ENCODE measurements at places on chromosomes 5 and 9.
A peak's percentile ranks its signal among the peaks of the same experiment; 100 is the strongest.

DNA sequence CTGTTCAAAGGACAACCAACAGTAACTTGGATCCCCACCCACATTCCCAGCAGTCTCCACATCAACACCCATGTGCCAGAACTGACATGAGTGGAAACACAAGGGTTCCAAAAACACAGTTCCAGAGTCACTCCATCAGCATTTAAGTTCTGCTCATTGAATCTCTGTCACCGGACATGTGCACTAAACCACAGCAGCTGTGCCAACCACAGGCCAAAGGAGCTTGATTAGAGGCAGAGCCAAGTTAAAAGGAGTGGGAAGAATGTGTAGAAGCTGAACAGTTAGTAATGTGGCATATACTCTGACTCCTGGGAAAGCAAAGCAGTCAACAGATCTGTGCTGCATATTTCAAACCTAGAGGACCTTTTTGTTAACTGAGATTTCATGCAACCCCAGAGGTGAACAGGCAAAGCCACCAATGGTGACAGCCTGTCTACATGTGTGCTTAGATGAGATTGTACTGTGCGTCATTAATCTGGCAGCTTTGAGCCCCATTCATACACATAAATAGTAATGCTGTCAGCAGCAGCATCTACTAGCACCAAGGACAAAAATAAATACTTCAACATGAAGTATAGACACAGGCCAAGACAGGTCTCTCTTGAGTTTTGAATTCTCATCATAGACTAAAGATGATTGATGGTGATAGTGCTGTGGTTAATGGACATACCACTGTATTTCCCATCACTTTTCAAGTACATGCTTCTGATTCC is 16.4 kb upstream of the FST start:
- no peak for DNase-seq

DNA sequence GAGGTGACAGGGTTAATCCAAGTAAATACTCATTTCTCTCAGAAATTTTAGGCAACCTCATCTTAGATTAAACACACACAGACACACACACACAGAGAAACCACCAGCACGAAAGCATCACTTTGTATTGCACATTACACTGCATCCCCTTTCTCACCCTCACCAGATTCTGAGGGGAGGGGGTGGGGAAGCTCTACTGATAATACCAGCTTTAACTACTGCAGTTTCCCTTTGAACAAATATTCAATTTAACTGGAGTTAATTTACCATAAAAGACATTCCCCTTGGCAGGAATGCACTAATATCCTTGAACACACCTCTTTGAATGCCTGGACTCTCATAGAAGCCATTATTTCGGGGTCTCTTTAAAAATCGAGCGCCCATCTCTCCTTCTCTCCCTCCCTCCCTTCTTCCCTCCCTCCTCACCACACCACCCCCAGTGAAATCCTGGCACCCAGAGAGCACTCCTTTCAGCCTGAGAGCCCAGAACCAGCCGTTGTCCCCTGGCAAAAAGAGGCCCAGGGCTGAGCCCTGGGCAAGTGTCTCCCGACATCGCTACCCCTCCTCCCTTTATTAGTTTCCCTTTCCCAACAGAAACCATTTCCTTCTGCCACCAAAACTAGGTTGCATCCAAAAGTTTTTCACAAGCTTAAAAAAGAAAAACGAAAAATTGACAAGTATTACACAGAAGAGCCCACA is 2.8 kb upstream of the NFIB start:
- DNase-seq: no peak

DNA sequence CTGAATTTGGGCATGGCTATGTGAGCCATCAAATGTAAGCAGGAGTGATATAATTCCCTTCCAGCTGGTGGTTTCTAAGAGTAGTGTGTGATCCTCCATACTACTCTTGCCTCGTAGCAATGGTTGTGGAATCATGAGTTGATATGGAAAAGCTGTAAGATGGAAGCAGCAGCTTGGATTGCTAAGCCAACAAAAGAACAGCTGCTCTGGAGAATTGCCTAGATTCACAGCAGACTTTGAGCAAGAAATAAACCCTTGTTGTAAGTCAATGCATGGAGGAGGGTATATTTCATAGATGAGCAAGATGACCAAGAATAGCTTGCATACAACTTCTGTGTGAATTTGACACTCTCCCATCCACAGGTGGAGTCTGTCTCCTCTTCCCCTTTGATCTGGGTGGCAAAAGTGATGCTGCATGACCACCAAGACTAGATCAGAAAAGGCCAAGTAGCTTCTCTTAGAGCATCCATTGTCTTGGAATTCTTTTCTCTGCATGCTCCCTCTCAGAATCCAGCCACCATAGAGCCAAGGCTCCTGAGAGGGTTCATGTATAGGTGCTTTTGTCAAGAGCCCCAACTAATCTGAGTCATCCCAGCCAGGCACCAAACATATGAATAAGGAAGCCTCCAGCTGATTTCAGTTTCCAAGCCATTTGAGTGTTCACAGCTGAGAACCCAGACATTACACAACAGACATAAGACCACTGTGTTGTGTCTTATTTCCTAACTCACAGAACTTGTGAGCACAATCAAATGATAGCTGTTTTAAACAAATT is 79.0 kb downstream of the PRLR start:
- DNase-seq: no peak

- DNase-seq: no peak
These were observed 36.0 kb downstream of the HMGXB3 start for GRCh38 chr5:150036513-150036912.

GRCh38 chr9:95143591-95144561 is 173.6 kb downstream of the FANCC start:
- no peak for DNase-seq

DNA sequence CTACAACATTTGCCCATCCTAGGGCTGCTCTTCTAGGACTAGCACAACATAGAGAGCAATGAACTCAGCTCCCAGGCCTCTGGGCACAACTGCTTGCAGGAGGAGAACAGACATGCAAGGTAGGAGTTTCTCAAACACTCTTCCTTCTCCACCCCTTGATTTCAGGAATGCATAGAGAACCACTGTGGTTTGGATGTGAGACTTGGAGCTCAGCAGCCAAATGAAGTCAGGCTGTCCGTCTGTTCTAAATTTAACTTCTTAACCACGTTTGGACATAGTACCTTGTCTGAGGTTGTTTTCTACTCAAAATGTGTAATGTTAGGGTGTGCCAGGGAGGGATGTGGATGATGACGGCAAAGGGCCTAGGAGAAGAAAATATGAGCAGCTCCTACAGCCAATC is 515.1 kb upstream of the TNC start:
- DNase-seq: no peak

DNA sequence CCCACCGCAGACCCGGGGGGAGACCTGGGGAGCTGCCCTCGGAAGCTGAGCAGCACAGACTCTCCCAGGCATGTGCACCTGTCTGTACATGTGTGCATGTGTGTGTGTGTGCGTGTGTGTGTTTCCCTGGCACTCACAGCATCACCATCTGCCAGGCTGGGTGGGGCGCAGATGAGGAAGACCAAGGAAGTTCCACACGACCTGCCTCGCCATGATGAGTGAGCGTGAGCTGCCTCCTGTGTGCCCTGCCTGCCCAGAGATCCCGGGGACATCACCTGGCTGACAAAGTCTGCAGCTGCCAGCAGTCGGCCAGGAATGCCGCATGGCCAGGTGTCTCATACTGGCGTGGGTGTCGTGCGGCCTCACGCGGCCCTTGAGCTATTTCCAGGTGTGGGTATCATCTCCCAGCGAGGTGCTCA is 4.0 kb upstream of the GPSM1 start:
- DNase-seq: no peak

DNA sequence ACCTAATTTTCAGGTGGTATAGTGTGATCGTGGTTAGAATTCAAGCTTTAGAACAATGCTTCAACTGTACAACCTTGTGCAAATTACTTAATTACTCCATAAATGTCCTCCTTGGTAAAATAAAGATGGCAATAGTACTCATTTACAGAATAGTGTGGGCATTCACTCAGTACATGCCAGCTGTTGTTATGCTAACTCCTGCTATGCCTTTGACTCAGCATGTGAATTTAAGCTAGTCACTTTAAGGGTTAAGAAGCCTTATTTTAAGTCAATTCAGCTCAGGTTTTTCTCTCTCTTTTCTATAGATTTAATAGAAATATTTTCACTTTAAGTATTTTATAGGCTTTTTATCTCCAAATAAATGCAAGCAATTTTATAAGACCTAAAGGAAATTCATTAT is 335.6 kb upstream of the ITGA1 start:
- DNase-seq: no peak

GRCh38 chr5:66015196-66015960 is 89.0 kb downstream of the ERBIN start:
- DNase-seq: no peak

GRCh38 chr5:109299557-109299956 is 110.2 kb downstream of the PJA2 start:
- DNase-seq: no peak

DNA sequence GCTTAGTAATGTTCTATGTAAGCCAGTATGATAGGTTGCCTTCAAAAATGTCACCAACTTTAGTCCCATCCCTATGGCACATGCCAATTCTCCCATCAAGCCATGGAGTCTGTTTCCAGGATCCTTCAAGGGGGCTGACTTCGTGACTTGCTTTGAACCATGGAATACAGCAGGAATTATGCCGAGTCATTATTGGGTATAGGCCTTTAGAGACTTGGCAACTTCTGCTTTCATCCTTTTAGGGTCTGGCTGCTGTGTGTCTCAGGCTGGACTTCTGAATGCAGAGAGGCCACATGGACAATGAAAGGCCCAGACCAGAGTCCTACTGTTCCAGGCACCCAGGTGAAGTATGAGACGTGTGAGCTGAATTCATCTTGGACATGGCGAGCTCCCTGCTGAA is 109.8 kb downstream of the DENND1A start:
- DNase-seq: no peak

GRCh38 chr5:179377421-179378115 is 32.3 kb upstream of the ADAMTS2 start:
- peak; percentile 37 for DNase-seq

GRCh38 chr9:95879591-95879990 is 4.1 kb downstream of the ERCC6L2 start:
- DNase-seq: no peak

DNA sequence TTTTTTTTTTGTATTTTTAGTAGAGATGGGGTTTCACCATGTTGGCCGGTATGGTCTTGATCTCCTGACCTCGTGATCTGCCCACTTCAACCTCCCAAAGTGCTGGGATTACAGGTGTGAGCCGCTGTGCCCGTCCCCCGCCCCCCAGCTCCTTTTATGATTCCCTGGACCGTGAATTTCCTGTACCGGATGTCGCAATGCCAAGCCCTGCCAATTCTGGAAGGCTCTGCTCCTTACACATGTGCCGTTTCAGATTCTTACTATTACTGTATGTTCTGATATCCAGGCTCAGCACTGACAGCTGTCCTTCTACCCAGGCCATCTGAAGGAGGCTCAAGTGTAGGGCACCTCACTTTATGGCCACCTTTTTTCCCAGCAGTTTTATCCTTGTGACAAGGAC is 100.1 kb downstream of the PLCXD3 start:
- no peak for DNase-seq

DNA sequence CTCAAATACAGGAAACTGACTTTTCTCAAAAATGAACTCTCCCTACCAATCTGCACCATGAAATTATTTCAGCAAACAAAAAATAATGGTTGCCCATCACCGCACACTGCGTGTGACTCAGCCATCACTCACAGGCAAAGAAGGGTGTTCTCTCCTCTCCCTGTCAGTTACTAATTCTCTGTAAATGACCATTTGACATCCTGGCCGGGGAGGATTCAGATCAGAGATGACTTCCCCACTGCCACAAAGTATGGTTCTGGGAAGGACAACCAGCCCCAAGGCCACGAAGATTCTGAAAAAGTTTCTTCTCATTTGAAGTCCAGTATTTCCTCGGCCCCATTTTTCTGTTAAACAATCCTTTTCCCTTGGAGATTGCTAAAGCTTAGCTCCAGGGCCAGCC is 199.4 kb downstream of the AUH start:
- no peak for DNase-seq

DNA sequence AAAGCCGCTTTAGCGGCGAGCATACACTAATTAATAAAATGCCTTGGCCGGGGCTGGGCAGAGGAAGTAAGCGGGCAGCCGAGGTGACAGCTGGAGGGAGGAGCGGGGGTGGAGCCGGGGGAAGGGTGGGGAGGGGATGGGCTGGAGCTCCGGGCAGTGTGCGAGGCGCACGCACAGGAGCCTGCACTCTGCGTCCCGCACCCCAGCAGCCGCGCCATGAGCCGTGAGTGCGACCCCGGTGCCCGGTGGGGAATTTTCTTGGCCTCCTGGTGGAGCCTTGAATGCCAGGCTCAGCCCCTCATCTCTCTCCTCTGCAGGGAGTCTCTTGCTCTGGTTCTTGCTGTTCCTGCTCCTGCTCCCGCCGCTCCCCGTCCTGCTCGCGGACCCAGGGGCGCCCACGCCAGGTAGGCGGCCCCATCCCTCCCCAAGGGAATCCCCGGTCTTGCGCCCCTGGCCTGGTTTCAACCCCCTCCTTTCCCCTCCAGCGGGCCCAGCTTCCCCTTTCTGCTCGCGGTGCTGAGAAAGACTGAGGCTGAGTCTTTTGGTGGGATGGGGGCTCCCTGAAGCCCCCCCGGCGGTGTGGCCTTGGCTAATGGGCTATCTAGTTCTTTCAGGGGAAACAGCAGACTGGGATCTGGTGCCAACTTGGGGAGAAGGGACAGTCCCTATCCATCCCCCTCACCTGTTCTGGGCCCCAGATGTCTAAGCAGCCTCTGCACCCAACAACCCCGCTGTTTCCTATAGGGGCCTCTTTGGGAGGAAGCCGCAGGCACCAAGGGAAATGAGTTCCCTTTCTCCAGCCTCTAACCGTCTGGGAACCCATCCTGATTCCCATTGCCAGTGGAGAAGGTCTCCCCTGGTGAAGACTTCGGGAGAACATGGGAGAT is at the start of gene PTGS1:
Gene PTGS1 (plus strand): TSS at position 156 of the 887 bp plus-strand sequence. CDS start 61 bp downstream, at position 217.
- DNase-seq: no peak

GRCh38 chr5:142420561-142421227 is 95.9 kb upstream of the SPRY4 start:
- no peak for DNase-seq

DNA sequence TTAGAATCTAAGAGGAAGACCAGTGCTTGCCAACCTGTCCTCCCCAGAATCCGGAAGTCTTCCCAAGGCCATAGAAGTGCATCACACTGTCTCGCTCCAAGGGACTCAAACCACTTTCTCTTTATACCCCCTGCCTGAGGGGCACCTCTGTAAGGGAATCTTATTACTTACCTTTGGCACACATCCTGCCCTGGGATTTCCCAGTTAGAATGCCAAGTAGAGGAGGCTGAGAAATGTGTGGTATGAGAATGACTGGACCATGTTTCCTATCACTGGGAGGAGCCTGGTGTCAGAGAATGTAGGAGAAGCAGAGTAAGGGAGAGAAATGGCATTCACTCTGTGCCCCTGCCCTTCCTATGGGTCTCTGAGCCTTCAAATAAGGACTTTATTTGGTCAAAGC is 85.8 kb downstream of the AOPEP start:
- DNase-seq: no peak
